ENCODE measurements at places on chromosomes 5 and 9. TPM values are rescaled to one million over a fixed set of nuclear protein-coding genes. Genes with fewer than 3 reads are reported as not detected.

Gene FBP2
- not detected for total RNA-seq

Gene CATSPER3
- total RNA-seq = 0.82 TPM

Gene FER
- total RNA-seq = 10.8 TPM

- no peaks in the 10 kb centered on the region for H3K27me3 ChIP-seq
- no peak for DNase-seq
- H3K36me3 ChIP-seq = no peaks in the 10 kb centered on the region
- no peak overlapping the region for H3K27ac ChIP-seq
- no peak overlapping the region for H3K4me3 ChIP-seq
These were observed 11.8 kb upstream of the SCGB3A1 start for GRCh38 chr5:180603076-180603594.

GRCh38 chr5:111855356-111855755 lies 98.4 kb upstream of the NREP start:
- H3K27ac ChIP-seq = no peak overlapping the region
- H3K4me3 ChIP-seq = no peak overlapping the region
- no peaks in the 10 kb centered on the region for H3K27me3 ChIP-seq
- H3K4me1 ChIP-seq = no peaks in the 10 kb centered on the region

DNA sequence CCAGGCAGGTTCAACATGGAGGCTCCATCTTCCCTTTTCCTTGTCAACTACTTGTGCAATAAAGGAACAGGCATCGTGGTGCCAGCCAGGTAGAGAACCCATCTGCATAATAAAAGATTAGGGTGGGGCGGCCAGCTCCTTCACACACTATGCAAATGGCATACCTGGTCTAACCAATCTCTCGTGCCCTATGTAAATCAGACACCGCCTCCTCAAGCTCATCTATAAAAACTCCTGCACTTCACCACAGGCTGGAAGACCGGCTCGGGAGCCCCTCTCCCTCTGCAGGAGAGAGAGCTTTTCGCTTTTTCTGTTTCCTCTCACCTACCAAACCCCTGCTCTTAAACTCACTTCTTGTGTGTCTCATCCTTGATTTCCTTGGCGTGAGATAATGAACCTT lies 244.3 kb upstream of the PUM3 start:
- DNase-seq = no peak
- no peaks in the 10 kb centered on the region for H3K4me1 ChIP-seq
- H3K27me3 ChIP-seq = no peaks in the 10 kb centered on the region
- H3K27ac ChIP-seq = no peak overlapping the region
- no peaks in the 10 kb centered on the region for H3K36me3 ChIP-seq

GRCh38 chr9:134544388-134545214 lies 97.0 kb upstream of the COL5A1 start:
- no peaks in the 10 kb centered on the region for H3K27me3 ChIP-seq
- DNase-seq = no peak

DNA sequence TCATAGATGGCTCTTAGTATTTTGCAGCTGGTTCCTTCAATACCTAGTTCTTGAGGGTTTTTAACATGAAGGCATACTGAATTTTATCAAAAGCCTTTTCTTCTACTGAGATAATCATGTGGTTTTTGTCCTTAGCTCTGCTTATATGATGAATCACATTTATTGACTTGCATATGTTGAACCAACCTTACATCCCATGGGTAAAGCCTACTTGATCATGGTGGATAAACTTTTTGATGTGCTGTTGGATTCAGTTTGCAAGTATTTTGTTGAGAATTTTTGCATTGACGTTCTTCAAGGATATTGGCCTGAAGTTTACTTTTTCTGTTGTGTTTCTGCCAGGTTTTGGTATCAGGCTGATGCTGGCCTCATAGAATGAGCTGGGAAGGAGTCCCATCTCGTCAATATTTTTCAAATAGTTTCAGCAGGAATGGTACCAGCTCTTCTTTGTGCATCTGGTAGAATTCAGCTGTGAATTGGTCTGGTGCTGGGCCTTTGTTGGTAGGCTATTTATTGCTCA lies 49.7 kb downstream of the YIPF5 start:
- H3K27ac ChIP-seq = no peak overlapping the region
- H3K4me1 ChIP-seq = no peaks in the 10 kb centered on the region
- no peak for DNase-seq
- no peak overlapping the region for H3K4me3 ChIP-seq
- H3K27me3 ChIP-seq = no peaks in the 10 kb centered on the region
- H3K36me3 ChIP-seq = no peaks in the 10 kb centered on the region
